Activated T-cell treated with anti-CD3 and anti-CD28 coated beads, Interleukin-2, amount 50 U/mL, for 4 hours (primary cell): ENCODE measurements at places on chromosomes 11 and 22.
A peak's percentile ranks its signal among the peaks of the same experiment; 100 is the strongest.

DNA sequence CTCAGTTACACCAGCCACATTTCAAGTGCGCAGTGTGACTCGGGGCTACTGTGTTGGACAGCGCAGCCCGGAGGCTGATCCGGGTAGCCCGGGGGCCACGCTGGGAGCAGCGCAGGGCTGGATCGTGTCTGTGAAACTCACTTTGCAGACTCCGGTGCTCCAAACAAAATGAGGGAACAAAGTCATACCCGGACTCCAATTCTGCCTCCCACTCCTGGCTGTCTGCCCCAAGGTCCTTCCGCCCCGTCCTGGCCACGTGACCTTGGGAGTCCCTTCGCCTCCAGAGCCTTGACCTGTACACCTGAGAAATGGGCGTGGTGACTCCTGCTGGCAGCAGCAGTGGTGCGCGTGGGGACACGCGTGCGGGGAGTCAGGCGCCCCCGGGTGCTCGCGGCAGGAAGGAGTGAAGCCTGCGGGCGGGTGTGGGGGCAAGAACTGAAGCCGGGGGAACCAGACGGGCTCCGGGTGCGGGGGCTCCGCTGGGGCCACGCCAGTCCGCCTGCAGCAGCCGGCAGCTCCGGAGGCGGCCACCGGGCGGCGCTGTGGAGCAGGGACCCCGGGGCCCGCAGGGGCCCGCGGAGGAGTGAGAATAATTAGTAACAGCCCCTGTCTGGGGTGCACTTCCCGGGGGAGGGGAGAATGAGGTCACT is 42.4 kb downstream of the KCNJ4 start:
- DNase-seq, result peak; percentile 34

DNA sequence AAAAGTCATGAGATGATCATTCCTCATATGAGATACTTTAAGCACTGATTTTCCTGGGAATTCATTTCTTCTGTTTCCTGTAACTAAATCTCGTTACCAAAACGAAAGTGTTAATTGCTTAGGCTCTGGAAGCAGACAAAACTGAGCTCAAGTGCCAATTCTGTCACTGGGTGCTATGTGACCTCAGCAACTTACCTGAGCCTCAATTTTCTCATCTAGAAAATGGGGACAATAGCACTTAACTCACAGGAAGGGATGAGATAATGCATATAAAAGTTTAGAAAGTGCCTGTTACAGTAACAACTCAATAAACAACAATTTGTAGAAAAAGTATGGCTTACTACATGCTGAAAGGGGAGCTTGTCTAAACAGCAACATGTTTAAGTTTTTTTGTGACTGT is 170.2 kb upstream of the MTMR2 start:
- DNase-seq, result no peak

- DNase-seq, result no peak
Measured at GRCh38 chr11:62472063-62472884, 53.4 kb downstream of the SCGB1A1 start.

DNA sequence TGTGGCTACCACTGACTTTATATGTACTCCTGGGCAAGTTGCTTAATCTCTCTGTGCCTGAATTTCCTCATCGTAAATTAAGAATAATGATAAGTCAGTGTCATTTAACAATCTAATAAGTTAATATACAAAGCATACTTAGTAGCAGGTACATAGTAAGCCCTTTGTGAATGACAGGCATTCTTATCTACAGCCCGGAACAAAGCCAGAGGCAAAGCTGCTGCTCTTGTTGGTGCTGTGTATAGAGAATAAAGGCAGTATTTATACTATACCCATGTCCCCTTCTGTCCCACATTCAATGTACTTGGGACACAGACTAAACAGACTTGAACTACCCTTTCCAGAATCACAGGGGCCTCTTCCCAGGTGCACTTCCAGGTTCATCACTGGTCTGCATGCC is 229.7 kb upstream of the NCAM1 start:
- DNase-seq, result no peak
